NCI-H1092 (cell line): ENCODE measurements at places on chromosomes 7 and 10.
A peak's percentile ranks its signal among the peaks of the same experiment; 100 is the strongest.

DNA sequence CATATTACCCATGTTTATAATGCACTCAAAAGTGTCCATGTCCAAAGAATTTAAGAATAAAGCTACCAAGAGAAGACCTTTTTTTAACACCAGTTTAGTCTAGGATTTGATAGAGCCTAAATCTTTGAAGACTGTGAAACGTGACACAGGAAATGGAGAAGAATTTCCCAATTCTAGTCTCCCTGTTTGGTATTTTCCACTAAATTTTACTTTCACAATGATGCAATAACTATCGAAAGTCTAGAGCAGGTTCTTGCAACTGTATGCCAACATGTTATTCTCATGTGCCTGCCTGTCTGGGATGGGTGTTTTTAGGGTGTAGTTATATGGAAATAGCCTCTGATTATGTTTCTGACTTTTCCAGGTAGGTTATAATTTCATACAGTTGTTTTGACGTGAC is 6.9 kb upstream of the MXI1 start:
- DNase-seq = no peak

GRCh38 chr7:73622909-73623797 is 1.2 kb downstream of the MLXIPL start:
- no peak for DNase-seq

GRCh38 chr7:138286846-138287245 is 173.2 kb upstream of the TRIM24 start:
- DNase-seq = no peak

GRCh38 chr7:156059369-156059768 is 247.1 kb upstream of the SHH start:
- DNase-seq = no peak

GRCh38 chr7:71679480-71679879 is 547.5 kb downstream of the GALNT17 start:
- no peak for DNase-seq

- no peak for DNase-seq
These were observed 81.4 kb upstream of the MTPN start for GRCh38 chr7:136058546-136058945.

GRCh38 chr10:132446195-132446581 is 49.2 kb downstream of the PWWP2B start:
- no peak for DNase-seq

DNA sequence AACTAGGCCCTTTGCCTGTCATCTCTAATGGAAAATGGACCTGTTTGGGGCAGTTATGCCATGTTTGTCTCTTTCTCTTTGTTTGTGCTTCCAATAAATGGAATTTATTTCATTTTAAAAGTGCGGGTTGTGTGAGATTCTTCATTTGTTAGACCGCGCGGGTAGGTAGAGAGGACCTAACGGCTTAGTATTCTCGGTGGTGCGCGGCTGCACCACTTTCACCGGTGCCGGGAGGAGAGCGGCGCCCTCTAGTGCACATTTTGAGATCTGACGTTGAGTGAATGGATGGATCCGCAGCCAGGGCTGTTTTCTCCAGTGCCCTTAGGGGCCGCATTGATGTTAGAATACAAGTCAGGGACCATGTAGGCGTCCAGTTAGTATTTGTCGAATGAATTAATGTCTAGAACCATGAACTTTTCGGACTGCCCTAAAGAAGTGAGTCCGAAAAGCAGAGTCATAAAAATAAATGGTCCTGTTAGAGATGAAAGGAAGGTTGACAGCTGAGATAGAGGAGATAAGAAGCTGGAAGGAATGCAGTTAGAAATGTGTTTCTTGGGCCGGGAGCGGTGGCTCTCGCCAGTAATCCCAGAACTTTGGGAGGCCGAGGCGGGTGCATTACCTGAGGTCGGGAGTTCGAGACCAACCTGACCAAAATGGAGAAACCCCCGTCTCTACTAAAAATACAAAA is 29.3 kb upstream of the GIMAP8 start:
- peak; percentile 81 for DNase-seq

- DNase-seq = no peak
These were observed 52.5 kb upstream of the VOPP1 start for GRCh38 chr7:55624813-55625212.
